BJ (cell line): ENCODE measurements at places on chromosomes 4 and X.

GRCh38 chrX:125952973-125953372, 213.1 kb downstream of the DCAF12L2 start:
- no peak for DNase-seq

- peak; percentile 13 for DNase-seq
Measured at GRCh38 chr4:101229116-101229515, 118.2 kb downstream of the PPP3CA start.

DNA sequence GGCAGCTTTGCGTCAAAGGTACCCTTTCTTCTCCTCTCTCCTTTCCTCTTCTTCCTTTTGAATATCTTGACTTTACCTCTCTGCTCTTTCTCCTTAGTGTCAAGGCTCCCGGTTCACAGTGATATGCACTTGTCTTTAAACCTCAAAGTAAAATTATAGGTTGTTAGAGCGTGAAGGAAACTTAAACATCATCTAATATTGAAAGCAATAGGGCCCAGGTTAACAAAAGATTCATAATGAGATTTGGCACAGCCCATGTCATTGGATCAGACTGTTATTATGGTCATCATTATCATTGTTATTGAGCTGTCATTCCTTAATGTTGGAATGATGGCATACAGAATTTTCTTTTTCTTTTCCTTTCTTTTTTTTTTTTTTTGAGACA, 32.5 kb downstream of the FTHL17 start:
- no peak for DNase-seq

DNA sequence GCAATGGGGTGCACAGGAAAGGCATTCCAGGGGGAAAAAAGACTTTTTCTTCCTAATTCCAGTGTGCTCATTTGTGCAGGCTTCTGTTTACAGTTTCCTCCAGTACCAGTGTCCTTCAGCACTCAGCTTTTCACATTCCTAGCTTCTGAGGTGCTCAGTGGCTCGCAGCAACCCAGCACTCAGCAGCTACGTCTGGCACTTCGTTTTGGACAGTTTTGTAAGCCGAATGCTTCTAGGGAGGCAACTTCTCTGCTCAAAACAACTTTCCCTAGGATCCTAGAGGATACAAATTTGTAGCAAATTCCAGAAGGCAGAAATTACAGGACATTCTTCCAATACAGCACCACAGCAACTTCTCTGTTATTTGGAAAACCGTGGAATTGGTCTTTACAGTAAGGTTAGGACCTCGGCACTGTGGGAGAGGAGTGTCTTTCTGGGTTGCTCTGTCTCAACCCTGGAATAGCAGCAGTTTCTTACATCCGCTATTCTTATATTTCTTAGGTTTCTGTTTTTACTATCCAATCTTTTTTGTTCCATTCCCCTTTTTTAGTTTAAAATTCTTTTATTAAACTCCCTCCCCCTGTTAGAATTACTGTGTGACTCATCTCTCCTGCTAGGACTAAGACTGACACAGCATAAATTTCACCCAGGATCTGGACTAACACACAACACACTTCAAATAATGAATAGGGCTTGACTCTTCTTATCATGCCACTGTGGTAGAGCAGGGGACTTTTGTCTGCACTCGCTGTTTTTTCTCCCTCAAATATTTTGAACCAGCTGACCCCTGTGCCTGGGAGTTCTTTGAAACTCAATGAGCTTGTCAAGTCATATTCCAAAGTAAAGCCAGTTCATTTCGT, 1314.7 kb downstream of the FSTL5 start:
- DNase-seq: no peak

DNA sequence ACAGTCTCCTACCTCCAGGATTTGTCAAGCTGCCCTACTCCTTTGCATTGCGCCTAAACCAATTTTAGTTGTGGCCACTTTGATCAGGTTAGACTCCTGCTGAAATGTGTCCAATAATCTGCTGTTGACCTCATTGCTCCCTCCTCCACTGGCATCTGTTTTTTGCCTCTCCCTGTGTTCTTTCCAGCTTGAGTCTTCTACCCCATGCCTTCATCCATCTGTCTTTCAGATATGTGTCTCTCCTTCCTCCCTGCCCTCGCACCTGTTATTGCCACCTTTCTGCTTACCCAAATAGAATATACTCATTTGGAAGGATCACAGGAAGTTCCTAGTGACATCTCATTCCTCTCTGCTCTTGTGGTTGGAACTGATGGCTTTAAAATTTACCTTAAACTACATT, 366.6 kb upstream of the CLNK start:
- DNase-seq: no peak

GRCh38 chr4:175280153-175280552, 362.0 kb downstream of the ADAM29 start:
- DNase-seq: no peak

DNA sequence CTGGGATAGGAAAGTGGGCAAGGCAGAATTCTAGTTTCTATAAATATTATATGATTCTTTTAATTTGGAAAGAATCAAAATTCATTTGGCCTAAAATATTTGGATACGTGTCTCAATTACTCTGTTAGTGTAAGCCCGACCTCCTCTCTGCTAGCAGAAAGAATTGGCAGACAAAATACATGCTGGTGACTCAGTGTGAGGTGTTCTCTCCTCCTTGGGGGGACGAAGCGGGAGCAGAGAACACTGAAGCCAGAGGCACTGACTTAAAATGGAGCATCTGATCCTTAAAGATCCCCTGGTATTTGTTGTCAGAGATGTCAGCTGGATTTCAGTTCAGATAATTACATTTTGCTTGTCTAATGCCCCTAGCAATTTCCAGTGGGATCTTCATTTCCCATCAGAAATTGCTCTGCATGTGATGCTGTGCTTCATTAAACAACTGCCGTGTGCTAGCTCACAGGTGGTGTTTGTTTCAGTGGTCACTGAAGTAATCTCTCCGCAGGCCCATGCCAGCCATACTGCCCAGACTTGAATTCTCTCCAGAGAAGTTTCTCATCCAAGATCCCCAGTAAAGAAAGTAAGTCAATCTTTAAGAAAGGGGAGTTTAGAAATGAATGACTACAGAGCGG, 188.7 kb upstream of the TLL1 start:
- no peak for DNase-seq

- no peak for DNase-seq
Measured at GRCh38 chr4:76435528-76436319, 695 bp downstream of the SHROOM3 start.

GRCh38 chr4:5256421-5256820, 205.1 kb downstream of the STK32B start:
- no peak for DNase-seq

- no peak for DNase-seq
Measured at GRCh38 chr4:17981063-17981462, 40.5 kb downstream of the LCORL start.

DNA sequence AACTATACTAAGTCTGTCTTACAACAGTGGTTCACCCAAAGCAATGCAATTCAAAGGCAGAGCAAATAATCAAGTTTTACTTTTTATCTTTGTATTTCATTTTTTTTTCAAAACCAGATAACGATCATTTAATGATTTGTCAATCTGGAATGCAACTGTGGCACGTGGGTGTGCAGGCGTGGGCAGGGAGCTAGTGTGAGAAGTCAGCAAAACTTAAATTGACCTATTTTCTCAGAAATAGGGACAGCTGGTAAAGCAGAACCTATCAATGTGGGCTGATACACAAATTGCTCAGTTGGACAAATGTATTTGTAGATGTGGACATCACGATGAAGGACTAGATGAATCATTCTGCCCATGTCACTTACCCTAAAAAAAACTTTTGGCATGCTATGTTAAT, 105.6 kb downstream of the CBLL2 start:
- DNase-seq: no peak

GRCh38 chr4:16505726-16506125, 279.5 kb upstream of the TAPT1 start:
- DNase-seq: no peak

GRCh38 chrX:38271154-38271716, 50.6 kb upstream of the SRPX start:
- no peak for DNase-seq

GRCh38 chr4:143046454-143046853, 138.3 kb upstream of the USP38 start:
- DNase-seq: no peak

DNA sequence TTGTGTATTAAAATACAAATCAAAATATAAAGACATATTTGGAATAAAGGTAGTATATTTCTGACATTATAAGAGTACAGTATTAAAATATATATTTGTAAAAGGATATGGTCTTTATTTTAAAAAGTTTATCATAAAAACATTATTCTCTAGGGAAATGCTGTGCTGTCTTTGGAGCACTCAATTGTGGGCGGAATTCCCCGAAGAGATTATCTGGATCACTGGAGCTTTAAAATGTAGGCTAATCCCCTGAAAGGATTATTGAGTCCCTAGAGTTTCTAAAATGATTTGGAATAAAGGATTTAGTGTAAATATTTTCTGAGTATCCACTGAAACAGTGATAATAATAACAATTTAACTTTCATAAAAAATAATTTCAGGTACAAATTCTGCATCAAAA, 1239.4 kb downstream of the TECRL start:
- DNase-seq: no peak

- DNase-seq: no peak
Measured at GRCh38 chr4:180380733-180381132, 1862.5 kb upstream of the TENM3 start.

- no peak for DNase-seq
Measured at GRCh38 chr4:58560736-58561135, 1450.6 kb upstream of the IGFBP7 start.

GRCh38 chrX:154819771-154820341, 14.6 kb upstream of the MPP1 start:
- no peak for DNase-seq

- DNase-seq: no peak
Measured at GRCh38 chrX:19625612-19626011, 110.3 kb upstream of the MAP3K15 start.

DNA sequence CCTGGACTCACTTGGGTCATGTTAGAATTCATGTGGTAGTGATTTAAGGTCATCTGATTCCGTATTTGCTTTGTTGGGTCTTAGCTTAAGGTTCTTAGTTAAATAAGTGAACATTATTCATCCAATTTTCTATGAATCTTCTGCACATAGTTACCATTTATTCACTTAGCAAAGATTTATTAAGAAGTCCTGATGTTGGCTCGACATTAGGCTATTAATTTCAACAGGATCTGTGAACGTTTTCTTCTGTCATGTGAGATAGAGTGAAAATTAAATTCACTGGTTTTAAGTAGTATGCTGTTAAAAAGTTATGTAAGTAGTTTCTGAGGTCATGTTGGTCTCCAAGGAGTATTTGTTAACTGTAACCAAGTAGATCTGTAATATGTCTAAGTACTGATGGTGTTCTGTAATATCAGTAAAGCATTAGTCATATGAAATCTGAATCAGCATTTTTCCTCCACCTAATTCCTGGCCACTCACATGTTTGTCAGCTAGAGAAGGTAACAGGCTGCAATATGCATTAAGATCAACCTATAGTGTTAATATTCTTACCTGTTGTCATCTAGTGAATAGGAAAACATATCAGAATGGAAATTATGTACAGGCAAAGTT, 155.6 kb downstream of the PCDH7 start:
- DNase-seq: no peak

GRCh38 chrX:115535844-115536243, 25.1 kb upstream of the PLS3 start:
- DNase-seq: no peak

- no peak for DNase-seq
Measured at GRCh38 chr4:149870008-149870407, 54.4 kb upstream of the IQCM start.
